Muscle of leg (tissue), 16 donors: ENCODE measurements at places on chromosomes 16 and 17.

DNA sequence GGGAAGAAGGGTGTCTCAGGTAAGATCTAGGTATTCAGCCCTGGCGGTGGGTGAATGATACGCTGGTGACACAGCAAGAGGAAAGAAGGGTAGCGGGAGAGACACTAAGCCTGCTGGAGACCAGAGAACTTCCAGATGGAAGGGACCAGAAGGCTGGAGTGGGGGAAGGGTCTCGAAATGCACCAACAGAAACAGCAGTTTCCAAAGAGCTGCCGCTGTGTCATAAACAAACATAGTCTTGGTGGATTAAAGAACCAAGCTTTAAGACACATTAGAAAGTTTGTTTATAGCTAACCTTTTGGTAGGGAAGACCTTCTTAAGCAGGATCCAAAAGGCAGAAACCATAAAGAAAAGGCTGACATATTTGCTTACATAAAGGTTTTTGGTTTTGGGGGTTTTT is 20.9 kb downstream of the TRPV3 start:
- no peak for DNase-seq

GRCh38 chr17:56919717-56920116 is 5.9 kb upstream of the TRIM25 start:
- no peak for DNase-seq

DNA sequence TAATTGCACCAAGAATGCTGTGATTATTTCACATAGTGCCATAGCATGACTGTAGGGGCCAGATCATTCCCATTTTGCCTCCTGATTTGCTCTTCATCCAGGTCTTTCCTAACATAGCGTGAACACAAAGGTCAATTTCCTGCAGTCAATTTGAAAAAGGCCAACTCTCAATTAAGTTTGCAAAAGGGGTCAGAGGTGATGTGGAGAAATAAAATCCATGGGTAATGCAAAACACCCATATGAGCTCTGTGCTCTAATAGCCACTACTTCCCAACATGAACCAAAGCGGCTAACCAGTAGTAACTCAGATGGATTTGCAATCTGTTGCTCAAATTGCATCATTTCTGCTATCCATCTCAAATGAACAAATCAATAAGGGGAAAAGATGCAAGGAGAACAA is 275.5 kb upstream of the SOX9 start:
- no peak for DNase-seq

DNA sequence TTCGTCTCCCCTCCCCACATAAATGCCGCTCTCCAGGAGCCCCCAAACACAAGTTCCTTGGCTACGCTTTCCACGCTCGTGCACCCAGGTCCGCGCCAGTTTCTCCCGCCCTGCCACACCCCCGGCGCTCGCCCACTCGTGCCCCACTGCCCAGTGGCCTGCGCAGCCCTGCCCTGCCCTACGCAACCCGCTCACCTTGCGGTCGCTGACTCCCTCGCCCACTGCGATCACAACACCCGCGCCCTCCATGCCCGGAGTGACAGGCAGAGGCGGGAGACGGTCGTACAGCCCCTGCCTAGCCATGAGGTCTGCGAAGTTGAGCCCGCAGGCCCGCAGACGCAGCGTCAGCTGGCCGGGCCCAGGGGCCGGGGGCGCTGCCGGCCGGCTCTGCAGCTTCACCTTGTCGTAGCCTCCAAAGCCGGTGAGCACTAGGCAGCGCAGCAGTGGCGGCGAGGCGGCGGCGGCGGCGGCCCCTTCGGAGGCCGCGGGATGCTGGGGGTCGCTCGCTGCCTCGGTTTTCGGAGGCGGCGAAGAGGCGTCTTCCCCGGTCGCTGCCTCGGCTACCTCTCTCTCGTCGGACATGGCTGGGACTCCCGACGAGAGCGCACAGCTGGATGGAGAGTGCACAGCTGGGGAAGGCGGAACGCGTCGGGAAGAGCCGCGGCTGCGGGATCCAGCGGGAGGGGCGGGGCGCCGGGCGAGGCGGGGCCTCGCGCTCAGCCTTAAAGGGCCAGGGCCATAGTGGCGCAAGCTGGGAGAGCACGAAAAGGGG is at the start of gene VAT1:
Gene VAT1, minus strand, starts transcription at position 645 of the 772 bp plus-strand sequence. Its CDS starts 63 bp downstream, at position 582.
- DNase-seq, result peak; percentile 93

- DNase-seq, result no peak
Measured at GRCh38 chr16:75761108-75761507, 34.8 kb upstream of the CPHXL start.

DNA sequence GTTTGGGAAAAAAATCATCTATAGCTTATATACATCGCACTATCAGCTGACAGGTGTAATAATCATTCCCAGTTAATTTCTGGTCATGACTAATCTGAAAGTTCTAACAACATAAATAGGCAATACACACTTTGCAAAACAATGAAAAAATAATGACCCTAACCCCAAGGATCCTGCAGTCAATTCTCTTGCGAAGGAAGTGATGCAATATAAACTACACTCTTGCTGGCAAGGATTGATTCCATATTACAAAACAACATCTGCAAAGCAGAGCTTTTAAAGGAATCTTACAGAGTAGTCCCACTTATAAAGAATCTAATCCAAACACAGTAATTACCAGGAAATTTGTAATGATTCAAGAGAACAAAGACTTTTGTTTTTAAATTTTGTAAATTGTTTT is 73.4 kb downstream of the MYO1D start:
- peak; percentile 14 for DNase-seq

DNA sequence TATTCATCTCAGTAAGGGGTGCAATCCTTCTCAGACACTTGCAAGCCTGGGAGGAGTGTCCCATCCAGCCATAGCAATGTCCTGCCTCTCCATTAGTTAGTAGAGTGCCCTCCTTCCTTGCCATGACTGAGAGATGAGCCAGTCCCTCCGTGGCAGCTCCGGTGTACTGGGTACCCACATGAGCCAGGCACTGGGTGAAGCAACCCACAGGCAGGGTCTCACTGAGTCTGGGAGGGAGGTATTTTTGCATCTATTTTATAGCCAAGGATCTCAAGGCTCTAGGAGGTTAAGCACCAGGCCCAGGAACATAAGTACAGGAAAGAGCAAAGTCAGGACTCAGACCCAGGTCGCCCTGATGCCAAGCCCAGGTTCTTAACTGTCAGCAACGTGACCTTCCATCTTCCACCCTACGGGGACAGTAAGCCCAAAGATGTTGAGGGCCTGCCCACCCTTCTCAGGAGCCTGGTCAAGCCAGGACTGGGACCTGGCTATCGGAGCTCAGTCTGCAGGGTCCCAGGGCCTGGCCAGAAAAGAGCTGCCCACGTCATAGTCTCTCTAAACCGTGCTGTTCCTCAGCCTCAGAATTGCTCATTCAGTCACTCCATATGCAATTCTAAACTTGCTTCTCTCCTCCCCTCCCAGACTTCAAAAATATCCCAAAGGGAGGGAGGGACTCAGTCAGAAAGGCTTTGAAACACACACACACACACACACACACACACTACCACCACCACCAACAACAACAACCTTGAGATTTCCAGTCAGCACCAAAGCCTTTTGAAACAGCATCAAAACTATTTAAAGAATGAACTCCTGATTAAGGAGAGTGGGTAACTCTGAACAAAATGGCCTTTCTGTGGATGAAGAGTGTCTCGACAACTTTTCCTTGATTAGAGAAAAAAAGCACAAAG is 16.6 kb downstream of the NOS2 start:
- DNase-seq, result no peak

DNA sequence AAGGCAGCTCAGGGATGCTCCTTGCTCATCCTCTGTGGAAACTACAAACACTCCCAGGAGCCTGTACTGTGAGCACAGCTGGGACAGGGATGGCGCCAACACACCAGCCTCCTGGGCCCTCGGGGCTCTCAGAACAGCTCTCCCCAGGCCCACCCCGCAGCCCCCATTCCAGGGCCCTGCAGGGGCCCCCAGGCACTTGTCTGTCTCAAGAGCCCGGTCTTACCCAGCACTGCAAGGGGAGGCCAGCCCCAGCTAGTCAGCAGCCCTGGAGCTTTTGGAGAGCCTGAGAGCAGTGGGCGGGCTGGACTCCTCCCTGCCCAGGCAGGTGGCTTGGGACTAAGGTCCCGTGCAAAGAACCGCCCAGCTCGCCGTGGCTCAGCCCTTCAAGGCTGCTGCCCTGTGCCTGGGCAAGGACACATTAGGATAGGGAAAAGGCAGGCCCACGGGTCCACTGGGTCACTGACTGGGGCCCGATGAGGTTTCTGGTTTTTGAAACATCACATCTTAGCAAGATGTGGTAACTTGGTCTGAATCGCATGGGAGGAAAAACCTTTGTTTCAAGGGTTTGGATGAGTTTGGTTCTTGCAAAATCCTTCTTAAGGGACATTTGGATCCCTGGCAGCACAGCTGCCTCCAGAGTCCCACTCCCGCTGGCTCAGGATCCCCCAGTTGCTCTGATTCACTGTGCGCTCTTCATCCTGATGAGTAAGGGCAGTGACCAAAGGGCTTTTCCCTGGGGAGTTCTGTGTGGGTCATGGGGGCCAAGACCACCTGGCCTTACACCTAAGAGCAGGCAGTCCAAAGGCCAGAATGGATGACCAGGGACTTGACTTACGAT is 2.8 kb downstream of the DNASE1L2 start:
- DNase-seq, result no peak

DNA sequence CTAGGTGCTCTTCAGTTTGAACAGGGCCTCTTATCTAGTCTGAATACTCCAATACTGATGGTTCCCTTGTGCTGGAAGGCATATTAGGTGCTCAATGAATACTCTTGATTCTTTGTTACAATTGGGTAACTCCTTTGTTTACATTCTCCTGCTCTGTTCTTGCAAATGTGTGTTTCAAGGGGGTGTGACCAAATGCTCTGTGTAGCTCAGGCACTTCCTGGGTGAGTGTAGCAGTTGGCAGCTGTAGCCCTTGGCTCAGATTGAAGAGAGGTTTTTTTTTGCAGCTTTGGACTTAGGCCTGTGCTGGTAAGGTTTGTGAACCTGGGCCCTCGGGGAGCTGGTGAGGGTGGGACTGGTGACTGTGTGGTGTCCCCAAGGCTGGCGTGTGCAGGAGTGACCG is 20.2 kb downstream of the TBCD start:
- no peak for DNase-seq

DNA sequence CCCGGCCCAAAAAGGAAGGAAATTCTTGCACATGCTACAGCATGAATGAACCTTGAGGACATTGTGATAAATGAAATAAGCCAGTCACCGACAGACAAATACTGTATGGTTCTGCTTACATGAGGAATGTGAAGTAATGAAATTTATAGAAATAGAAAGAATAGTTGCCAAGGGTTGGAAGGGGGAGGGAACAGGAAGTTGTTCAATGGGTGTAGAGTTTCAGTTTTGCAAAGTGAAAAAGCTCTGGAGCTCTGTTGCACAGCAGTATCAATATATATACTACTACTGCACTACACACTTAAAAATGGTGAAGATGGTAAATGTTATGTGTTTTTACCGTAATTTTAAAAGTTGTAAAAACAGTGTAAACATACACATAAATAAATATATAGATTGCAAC is 43.7 kb downstream of the PKD1L3 start:
- DNase-seq, result peak; percentile 8

- DNase-seq, result no peak
Measured at GRCh38 chr17:31388770-31389656, 2.5 kb upstream of the RAB11FIP4 start.

GRCh38 chr16:15732416-15732815 is 82.4 kb downstream of the NDE1 start:
- no peak for DNase-seq

- DNase-seq, result no peak
Measured at GRCh38 chr16:2009164-2009711, 383 bp downstream of the ZNF598 start.

- DNase-seq, result no peak
Measured at GRCh38 chr16:20322696-20323095, 4.6 kb downstream of the GP2 start.

- DNase-seq, result no peak
Measured at GRCh38 chr17:18270046-18270931, 9.8 kb downstream of the MIEF2 start.

GRCh38 chr17:75913537-75914210 is 9.0 kb upstream of the MRPL38 start:
- DNase-seq, result no peak

GRCh38 chr17:43880420-43880991 is 26.8 kb downstream of the MPP2 start:
- DNase-seq, result peak; percentile 83
